Gastrocnemius medialis (tissue), 4 donors: ENCODE measurements at places on chromosomes 2 and 18.

GRCh38 chr2:96547203-96547641, 10.7 kb downstream of the ARID5A start:
- no peak for DNase-seq

GRCh38 chr2:37795456-37795855, 124.0 kb upstream of the CDC42EP3 start:
- DNase-seq, result no peak

DNA sequence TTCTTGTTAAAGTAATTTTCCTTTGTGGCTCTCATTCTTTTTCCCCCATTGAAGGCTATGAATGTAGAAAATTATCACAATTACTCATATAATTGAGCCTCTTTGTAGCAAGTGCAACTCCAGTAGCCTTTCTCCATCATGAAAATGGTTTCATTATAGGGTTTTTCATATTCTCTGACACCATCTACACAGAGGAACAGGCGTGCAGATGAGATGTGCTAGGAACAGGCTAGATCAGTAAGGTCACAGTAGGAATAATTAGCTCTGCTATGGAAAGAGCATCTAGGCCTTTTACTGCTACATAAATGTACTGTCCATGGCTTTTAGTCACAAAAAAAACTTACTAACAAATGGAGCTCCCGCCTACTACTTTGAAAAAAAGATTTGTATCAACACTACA, 12.6 kb upstream of the DLX1 start:
- DNase-seq, result no peak

GRCh38 chr2:161625314-161625919, 1.2 kb downstream of the SLC4A10 start:
- DNase-seq, result no peak

- DNase-seq, result peak; percentile 86
These were observed 1.6 kb downstream of the PRKAG3 start for GRCh38 chr2:218829868-218830451.

DNA sequence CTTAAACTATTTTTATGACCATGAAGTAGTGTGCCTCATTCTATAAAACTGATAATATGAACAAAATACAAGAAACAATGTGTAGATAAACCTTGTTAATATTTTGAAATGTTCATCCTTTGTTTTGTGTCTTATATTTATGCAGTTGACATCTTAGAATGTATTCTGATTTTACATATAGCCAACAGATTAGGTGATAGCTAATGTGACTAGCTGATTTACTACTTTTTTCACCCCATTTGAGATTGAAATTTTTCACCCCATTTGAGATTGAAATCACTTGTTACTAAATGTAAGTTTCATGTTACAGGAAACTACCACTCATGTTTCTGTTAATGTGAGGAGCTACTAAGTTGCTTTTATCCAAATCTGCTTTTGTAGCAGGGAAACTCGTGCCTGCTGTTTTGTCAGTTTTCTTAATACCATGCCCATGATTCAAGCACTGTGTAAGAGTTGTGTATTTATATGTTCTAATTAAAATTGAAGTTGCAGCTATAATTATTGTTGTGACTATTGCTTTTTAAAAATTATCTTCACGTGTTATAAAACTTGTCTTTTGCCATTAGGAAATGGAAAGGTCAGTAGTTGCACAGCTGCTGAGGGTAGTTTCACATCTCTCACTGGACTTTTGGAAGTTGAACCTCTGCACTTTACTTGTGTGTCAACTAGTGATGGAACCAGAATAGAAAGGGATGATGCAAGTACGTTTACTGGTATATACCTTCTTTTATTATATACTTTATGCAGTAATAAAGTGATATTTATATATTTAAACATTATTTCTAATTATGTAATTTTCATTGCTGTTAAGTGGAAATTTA, 96.6 kb downstream of the BIRC6 start:
- DNase-seq, result no peak
